ENCODE measurements at places on chromosomes 2 and 18.

DNA sequence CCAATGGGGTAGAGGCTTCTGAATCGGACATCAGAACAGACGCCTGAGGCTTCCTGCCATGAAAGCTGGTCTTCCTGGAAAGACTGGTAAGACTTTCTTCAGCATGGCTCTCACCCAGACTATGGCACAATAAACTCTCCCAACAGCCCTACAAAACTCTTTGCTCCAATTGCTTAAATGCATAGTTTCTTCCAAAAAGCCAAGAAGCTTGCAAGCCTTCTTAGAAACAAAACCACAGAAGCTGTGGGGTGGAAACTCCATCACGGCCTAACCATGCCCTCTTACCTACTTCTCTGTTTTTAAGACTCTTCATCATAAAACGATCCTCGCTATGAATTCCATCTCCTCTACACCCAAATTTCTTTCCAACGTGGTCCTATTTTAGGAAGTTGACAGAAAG, 48.2 kb downstream of the PAX8 start:
- no peak for DNase-seq

DNA sequence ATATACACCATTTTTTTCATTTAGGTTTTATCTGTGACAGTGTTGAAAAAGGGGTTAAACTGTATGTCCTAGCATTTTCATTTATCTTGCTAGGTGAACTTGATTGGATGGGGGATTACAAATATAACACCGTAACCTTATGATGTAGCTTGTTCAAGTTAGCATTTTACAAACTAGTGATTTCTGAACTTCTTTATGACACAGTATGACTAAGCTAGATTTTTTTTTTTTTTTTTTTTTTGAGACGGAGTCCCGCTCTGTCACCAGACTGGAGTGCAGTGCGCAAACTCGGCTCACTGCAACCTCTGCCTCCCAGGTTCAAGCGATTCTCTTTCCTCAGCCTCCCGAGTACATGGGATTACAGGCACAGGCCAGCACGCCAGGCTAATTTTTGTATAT, 47.1 kb downstream of the KCMF1 start:
- DNase-seq, result no peak

GRCh38 chr2:106195981-106196380, 1.9 kb upstream of the UXS1 start:
- no peak for DNase-seq

GRCh38 chr18:9996094-9996493, 82.3 kb downstream of the VAPA start:
- DNase-seq, result no peak

- DNase-seq, result no peak
Measured at GRCh38 chr2:1752751-1753150, 8.4 kb upstream of the PXDN start.

DNA sequence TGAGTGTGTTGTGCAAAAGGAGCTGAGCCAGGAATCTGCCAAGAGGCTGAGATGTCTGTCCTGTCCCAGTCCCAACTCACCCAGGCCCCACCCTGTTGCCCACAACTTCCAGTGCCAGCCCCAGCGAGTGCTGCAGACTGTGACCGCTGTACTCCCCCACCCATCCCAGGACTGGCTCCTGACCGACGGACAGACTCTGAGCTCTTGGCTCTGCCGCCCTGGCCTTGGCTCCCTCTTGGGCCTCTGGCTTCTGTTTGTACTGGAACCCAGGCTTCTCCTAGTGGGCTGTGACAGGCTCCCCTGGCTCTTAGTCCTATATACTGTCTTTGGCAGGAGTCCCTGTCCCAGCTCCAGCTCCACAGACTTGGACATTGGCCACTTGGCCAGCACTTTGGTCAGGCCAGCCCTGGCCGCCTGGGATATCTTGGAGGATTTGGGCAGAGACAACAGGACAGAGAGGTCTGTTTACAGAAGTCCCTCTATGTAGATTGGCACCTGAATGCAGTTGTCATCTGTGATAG, 41.1 kb downstream of the ACOXL start:
- no peak for DNase-seq

GRCh38 chr2:167756446-167756845, 490.9 kb downstream of the STK39 start:
- no peak for DNase-seq

GRCh38 chr18:24127735-24128134, 11.1 kb upstream of the CABYR start:
- no peak for DNase-seq

GRCh38 chr2:120669121-120669952, 66.3 kb upstream of the GLI2 start:
- DNase-seq, result no peak

- no peak for DNase-seq
Measured at GRCh38 chr2:184067502-184067901, 530.8 kb upstream of the ZNF804A start.

- DNase-seq, result no peak
Measured at GRCh38 chr2:43226955-43227829, 786 bp upstream of the ZFP36L2 start.

- no peak for DNase-seq
Measured at GRCh38 chr2:135890835-135891234, 14.6 kb upstream of the MCM6 start.

GRCh38 chr18:78643004-78643403, 336.6 kb upstream of the SALL3 start:
- no peak for DNase-seq

DNA sequence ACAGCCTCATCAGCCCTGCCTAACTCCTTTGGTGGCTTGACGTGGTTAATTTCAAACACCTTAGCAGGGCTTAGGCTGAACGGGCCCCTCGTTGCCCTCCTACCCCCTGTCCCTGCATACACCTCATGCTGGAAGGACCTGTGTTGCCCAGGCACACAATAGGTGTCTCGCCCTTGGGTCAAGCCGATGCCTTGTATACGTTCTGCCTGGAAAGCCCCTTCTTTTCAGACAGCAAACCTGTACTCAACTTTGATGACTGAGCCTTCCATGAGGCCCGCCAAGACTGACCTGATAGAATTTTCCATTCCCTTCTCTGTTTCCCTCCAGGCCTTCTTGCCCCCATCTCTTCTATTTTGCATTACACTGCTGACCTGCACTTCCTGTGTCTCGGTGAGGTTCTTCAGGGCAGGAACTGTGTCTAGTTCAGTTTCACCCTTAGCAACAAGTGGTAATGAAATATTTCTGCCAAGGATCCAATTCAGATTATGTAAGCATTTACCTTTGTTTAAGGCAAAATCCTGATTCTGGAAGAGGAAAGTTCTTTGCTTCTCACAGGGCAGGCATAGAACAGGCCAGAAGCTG, 7.9 kb downstream of the GREB1 start:
- DNase-seq, result no peak

DNA sequence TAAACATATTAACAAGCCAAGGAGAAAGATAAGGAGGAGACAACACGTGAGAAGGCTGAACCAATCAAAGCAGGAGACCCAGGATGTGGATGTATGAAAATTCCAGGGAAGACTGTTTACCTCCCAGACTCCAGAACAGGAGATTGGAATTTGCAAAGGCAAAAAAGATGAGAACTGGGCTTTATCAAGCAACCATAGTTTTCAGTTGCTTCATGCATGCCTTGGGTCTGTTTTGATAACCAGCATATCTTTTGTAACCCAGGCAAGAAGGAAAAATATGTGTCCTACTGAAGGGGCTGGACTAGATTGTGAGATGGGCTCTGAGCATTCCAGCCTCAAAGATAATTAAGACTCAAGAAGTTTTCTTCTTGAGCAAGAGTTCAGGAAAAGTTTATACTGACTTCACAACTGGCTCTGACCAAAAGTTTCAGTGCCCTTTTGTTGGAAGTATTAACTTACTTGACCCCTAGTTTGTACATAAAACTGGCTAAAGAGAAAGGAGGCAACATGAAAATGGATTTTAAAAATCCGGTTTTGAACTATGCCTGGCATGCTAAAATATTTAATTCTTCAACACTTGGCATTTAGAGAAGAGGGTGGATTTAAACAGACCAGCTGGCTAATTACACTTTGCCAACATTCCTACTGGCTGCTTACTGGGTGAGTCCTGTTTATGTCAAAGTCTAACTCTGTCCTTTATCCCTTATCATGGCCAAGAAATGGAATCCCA, 79.3 kb upstream of the CD28 start:
- DNase-seq, result no peak

- no peak for DNase-seq
Measured at GRCh38 chr18:48813833-48814489, 136.8 kb downstream of the SMAD7 start.

DNA sequence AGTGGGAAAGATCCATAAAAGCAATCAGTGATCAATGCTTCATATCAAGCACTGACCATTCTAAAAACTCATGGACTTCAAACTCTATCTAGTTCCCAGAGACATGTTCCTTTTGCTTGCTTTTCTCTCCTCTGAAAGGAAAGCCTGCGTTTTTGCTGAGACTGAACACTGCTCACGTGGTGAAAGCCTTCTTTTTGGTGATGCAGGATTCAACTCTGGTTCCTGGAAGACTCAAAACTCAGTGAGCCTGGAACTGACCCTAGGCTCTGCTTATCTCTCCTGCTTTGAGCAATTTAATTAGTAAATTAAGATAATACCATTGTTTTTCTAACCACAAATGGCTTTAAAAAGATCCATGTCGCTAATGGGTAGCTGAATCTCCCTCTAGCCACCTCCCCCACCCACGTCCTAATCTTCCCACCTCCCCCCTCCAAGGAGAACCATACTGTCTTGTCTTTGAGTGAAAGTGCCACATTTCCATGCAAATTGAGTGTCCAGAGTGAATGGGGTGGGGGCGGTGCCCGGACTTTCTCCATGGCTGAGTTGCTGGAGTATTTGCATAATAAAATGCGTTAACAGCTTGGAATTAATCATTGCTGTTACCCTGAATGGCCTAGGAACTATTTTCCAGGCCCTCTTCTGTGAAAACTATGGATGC, 130.5 kb downstream of the BCL11A start:
- no peak for DNase-seq

Data from activated CD8-positive, alpha-beta memory T cell treated with anti-CD3 and anti-CD28 coated beads for 1 hour (primary cell).